Spinal cord (tissue), 10 donors: ENCODE measurements at places on chromosomes 12 and 14. TPM values are rescaled to one million over a fixed set of nuclear protein-coding genes. Genes with fewer than 3 reads are reported as not detected.

DNA sequence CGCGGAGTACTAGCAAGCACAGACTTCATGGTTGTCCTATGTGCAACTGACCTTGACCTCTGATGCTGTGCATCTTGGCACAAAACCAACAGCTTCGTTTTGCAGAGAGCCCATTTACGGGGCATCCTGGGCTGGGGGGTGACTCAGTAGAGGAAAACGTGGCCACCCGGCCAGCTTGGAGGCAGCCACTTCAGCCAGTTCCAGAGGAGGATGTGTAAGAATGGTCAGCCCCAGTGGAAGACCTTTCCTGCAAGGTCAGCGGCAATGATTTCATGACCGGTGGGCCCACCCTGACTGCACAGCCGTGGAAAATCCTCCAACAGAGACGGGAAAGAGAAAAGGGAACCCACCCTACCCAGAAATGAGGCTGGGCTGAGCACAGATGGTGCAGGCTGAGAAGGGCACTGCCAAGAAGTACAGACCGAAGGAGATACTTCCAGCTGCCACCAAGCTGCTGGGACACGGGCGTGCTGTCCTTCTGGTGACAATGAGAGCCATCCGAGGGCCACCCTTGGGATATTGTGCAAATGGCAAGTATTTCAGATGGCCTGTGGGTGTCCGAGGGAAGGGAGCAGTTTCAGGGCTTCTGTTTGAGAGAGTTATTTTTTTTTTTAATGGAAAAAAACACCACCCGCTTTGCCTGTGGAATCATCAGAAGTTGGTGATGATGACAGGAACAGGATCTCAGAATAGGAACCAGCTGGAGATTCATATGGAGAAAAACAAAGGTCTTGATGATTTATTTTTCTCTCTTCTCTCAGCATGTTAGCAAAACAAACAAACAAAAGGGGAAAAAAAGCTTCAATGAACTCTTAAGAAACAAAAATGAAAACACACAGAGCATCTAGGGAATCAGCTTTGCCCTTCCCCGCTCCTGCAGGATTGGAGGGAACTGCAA lies 120.2 kb upstream of the RFLNA start:
- no peak for DNase-seq

- peak; percentile 47 for DNase-seq
These were observed 54.0 kb downstream of the ZNF641 start for GRCh38 chr12:48296586-48297282.

DNA sequence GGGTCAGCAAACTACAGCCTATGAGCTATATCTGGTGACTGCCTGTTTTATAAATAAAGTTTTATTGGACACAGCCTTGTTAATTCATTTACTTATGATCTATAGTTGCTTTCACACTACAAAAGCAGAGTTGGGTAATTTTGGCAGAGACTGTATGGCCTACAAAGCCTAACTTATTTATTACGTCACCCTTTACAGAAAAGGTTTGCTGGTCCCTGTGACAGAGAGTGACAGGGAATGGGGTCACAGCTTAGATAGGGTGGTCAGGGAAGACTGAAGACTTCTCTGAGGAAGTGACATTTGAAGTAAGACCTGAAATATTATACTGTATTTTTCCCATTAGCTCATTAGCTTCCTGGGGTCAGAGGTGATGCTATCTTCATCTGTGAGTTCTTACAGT lies 75.7 kb upstream of the NEDD1 start:
- no peak for DNase-seq

Gene NRXN3
- total RNA-seq, result 73.4 TPM

- no peak for DNase-seq
These were observed 28.4 kb downstream of the DGLUCY start for GRCh38 chr14:91142214-91142668.

- no peak for DNase-seq
These were observed 63.6 kb upstream of the TMEM263 start for GRCh38 chr12:106892075-106892474.

DNA sequence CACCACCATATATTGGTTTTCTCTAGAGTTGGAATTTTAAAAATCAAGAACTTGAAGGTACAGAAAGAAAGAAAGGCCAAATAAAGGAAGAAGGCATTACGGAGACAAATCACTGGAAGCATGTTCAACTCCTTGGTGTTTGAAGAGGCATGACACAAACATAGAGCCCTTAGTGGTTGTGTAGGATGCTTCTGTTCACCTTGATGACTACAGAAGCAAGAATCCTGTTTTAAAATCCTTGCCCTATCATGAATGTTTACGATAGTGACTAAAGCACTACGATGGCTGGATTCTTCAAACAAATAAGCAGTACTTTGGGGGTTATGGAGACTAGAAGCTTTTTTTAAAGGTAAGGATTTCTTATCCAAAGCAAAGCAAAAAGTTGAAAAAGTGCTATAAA lies 10.3 kb upstream of the ISM2 start:
- DNase-seq, result no peak

DNA sequence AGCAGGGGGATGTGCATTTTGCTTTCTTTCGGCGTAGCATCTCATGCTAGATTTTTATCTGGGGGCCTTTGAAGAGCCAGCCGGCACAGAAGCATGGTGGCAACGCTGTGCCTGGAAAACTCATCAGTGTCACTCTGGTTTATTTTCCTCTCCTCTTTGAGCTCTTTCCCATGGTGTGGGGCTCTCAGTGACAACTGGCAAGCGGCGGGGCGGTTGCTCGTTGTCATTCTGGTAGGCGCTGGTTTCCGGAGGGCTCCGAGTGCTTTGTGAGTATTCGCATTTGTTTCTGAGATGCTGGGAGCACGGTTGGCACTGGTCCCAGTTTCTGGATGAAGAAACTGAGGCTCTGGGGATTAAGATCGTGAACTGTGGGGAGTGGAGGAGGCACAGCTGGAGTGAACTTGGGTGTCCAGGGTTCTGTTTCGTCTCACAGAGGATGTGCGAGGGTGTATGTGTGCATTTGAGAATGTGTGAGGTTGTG lies 23.3 kb downstream of the TPCN1 start:
- DNase-seq, result no peak

DNA sequence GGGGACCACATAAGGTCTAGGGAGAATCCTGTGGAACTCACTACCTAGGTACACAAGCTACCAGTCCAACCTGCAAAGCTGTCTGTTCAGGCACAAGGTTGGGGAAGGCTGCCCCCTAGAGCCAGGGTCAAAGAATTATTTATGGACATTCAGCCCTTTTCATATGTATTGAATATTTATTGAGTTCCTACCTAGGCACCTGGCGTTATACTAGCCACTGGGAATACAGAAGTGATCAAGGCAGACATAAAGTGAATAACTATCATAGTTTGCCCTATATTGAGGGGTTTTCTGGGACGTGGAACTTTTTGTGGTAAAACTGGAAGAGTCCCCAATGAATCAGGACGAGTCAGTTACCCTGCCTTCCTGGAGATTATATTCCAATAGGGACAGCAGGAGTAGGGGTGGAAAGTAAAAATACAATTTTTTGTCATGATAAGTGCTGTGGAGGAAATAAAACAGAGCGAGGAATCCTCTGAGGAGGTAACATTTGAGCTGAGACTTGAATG lies 5.8 kb upstream of the SLC48A1 start:
- DNase-seq, result no peak

Gene ENDOU
- 0.50 TPM for total RNA-seq

- DNase-seq, result no peak
These were observed 7.9 kb upstream of the NYNRIN start for GRCh38 chr14:24390701-24391468.

- DNase-seq, result no peak
These were observed 12.4 kb downstream of the CABP1 start for GRCh38 chr12:120652656-120653435.

DNA sequence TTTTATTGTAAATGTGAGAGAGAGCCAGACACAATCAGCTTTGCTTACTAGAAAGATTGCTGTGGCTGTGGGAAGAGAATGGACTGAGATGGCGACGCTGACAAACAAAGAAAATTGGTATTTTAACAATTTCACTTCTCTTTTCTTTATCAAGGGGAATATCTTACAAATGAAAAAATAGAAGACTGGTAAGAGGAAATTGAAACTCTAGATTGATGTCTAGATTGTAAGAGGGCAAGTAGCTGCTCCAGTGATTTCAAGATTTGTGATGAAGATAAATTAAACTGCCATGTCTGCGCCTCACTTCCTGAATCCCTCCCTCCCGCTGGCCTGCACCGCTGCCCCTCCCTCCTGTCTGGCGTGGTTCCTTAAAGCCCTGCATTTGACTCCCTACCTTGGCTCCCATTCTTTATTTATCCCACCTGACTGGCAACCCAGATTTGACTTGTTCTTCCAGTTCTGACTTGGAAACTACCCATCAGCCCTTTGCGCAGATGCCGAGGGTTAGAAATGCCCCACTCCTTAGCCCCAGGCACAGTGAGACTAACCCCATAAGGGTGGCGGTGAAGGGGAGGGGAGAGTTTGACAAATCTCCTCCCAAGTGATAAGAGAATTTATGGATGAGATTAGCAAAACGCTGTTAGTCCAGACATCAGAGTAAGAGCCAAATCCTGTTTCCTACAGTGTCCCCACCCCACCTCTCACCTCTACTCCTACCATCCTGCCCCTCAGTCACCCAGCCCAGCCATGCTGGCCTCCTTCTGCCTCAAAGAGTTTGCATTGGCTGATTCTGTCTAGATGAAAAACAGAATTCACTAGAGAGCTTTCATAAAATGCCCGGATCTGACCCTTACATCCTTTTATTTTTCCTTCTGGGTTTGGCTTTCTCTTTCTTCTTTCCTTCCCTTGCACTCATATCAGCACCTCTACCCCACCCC lies 125.3 kb upstream of the ATF7IP start:
- DNase-seq, result peak; percentile 26

Gene SDR9C7
- not detected for total RNA-seq

DNA sequence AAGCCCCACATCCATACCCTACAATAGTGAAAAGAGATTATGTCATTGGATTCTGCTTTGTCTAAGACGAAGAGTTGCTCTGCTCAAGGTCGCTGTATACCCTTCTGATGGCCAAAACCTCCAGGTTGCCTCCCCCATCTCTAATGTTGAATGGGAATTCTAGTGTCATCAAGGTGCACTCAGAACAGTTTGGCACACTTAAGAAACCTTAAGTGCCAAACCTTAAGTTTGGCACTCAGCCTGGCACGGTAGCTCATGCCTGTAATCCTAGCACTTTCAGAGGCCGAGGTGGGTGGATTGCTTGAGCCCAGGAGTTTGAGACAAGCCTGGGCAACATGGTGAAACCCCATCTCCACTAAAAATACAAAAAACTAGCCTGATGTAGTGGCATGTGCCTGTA lies 1245.6 kb upstream of the SEL1L start:
- no peak for DNase-seq

- DNase-seq, result no peak
These were observed 527.7 kb downstream of the FUT8 start for GRCh38 chr14:65940056-65940735.

GRCh38 chr12:54251667-54252284 lies 28.1 kb downstream of the CBX5 start:
- no peak for DNase-seq

- DNase-seq, result no peak
These were observed 236.9 kb upstream of the SFSWAP start for GRCh38 chr12:131473741-131474709.

Gene CORO1C
- total RNA-seq, result 133 TPM

- DNase-seq, result no peak
These were observed 245.0 kb downstream of the RGS6 start for GRCh38 chr14:72177251-72177650.

- no peak for DNase-seq
These were observed 47.7 kb upstream of the MAP3K9 start for GRCh38 chr14:70856851-70857495.

- DNase-seq, result no peak
These were observed 29.9 kb downstream of the SLC41A2 start for GRCh38 chr12:104928036-104928745.

Gene LMO3
- 113 TPM for total RNA-seq

Gene KIAA0586
- total RNA-seq, result 22.7 TPM

DNA sequence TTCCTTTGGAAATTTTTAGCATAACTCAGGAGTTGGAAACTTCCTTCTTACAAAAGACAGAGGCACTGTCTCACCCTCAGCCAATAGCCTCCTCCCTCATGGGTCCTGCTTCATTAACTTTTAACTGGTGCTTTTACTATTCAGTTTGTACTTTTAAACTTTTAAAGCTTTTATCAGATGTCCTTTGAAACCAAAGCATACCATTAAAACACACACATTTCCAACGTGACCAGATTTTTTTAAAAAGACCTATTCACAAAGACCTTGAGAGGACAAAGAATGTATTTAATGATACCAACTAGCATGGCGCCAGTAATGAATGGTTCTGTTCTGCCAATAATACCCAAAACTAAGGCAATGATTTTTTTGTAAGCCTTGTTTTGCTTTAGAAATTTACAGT lies 173.6 kb upstream of the EEA1 start:
- no peak for DNase-seq

- peak; percentile 73 for DNase-seq
These were observed 182.2 kb upstream of the GRIP1 start for GRCh38 chr12:66860752-66861750.

- DNase-seq, result no peak
These were observed 153.6 kb downstream of the KTN1 start for GRCh38 chr14:55733599-55733998.

DNA sequence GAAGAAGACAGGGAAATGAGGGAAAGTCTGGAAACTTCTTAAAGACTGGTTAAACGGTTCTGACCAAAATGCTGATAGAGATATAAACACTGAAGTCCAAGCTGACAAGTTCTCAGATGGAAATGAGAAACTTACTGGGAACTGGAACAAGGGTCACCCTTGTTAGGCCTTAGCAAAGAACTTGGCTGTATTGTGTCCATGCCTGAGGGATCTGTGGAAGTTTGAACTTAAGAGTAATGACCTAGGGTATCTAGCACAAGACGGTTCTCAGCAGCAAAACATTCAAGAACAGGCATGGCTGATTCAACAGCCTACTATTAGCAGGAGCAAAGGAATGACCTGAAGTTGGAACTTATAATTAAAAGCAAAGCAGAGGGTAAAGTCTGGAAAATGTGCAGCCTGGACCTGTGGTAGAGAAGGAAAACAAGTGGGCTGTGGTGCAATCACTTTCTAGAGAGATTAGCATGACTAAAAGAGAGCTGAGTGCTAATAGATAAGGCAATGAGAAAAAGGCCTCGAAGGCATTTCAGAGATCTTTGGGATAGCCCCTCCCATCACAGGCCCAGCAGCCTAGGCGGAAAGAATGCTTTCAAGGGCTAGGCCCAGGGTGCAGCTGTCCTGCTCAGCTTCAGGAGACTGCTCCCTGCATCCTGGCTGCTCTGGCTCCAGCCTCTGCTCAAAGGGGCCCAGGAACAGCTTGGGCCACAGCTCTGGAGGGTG lies 60.3 kb downstream of the ATP2B1 start:
- no peak for DNase-seq

DNA sequence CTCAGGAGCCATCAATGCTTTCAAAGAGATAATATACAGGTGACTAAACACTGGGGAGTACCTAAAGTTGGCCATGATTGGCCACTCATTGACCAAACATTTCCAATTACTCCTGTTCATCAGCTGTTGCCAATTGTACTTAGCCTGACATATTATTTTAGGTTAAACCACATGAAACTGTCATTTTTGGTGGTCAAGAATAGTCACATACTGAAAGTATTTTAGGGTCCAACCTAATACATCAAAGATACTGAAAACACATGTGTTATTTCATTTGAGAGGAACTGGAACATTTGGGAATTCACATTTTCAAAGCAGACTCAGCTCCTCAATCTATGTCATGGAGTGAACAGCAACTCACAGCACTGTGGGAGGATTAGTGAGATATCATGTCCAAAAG lies 63.9 kb upstream of the KCNA5 start:
- no peak for DNase-seq
